ENCODE measurements at places on chromosomes 2 and 18.

DNA sequence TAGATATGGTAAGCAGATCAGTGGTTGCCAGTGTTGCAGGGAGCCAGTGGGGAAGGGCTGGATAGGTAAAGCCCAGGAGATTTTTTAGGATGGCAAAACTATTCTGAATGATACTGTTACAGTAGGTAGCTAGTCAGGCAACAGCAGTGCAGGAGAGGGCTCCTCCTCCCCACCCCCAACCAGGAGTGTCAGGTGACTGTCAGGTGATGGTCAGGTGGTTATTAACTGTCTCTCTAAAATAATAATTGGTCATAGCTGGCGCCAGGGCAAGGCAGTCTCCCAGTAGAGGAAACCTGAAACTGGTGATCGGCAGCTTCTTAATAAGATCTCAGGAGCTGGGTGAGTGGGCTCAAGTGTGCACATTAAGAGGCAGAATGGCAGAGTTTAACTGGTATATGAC, 201.6 kb upstream of the PARD3B start:
- no peak for DNase-seq

DNA sequence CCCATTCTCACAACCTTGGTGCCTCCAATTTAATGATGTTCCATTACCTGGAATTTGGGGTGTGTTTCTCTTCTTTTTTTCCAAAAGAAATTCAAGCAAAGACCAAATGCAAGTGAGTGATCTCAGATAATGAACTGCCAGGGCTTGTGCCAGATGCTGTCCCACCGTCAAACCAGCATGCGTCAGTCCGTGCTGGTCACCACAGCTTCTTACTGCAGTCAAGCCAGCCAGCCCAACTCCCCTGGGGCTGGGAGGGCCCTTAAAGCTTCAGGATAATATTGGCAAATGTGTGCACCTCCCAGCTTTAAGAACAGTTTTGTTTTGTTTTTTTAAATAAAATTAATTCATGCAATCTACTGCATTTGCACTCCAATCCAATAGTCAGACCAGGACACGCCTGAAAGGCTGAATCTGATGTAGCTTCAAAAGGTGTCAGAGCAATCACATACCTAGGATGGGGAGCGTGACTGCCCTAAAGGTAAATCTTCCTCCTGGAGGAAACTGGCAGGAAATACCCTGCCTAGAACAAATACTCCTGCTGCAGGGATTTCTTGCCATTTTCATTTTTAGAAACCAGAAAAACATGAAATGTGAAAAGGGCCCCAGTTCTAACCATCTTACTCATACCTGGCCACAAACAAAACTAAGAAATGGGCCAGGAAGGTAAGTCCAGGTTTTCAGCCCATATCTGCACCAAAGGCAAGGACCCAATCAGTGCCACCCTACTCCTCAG, 26.8 kb upstream of the SP3 start:
- DNase-seq: no peak

DNA sequence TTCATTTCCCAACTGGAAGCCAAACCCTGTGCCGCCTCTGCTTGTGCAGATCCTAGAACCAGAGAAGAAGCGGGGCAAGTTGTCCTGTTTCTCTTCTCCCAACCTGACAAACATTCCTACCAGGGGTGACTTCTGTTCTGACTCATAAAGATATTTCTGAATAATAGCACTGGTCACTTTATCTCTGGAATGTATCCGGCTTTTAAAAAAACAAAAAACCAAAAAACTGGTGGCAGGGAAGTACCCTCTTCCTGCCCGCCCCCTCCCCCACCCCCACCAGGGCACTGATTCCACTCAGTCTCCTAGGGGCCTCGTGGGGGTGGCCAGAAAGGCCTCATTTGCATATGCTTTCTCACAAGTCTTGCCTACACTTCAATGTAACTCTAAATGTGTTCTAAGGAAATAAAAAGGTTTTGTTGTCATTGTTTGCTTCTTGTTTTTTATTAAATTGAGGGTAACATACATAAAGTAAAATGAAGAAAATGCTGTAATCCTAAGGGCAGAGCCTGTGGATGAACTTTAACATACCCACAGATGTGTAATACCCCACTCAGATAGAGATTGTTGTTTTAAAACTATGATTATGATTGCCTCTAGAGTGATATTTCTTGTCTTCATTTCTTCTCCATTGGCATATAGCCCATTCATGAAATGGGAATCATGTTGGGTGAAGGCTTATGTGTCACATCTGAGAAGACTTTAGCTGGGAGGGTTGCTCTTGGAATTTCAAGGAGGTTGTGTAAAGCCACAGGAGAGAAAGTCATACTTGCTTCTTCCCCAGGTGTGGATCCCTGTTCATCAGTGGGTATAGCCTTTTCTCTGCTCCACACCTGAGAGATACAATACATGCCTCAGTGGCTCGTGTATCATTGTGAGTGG, 5.3 kb upstream of the FOSL2 start:
- DNase-seq: no peak

DNA sequence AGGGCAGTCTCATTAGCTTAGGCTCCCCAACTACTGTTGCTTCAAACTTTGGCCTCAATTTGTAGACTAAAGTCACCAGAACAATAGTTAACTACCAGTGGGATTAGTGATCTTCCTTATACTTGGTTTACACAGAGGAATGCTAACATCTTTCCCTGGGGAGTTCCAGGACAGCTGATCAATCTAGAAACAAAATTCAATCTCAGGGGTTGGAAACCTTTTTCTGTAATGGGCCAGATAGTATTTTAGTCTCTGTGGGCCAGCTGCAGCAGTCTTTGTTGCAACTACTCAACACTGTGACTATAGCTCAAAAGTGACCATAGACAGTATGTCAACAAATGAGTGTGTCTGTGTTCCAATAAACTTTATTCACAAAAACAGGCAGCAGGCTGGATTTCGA, 85.7 kb downstream of the METTL8 start:
- no peak for DNase-seq

GRCh38 chr2:120733238-120733932, 2.3 kb upstream of the GLI2 start:
- no peak for DNase-seq

GRCh38 chr2:179376881-179377280, 112.2 kb upstream of the SESTD1 start:
- no peak for DNase-seq

DNA sequence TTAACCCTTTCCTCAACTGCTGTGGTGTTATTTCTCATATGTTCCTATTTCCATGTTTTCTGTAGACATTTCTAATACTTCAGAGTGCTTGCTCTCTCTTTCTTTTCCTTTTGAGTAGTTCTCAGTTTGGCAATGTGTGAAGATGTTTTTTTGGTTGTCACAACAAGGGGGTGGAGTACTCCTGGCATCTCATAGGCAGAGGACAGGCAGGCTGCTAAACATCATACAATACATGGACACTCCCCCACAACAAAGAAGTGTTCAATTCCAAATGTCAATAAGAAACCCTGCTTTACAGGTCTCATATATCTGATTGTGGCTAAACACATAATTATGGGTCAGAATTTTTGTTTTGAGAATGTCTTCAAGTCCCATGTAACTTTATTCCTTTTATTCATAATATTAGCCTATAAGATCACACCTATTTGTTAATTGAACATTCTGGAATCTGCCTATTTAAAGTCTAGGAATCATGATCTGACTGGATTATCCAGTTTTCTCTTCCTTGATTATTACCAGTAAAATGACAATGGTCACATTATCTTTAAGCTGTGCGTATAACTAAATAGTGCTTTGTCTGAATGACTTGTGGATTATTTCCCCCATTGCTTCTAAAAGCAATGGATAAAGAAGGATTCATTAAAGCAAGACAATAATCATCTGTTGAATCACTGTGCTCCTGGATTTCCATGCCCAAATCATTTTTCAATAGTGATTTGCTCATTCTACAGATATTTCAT, 46.8 kb upstream of the ITPRID2 start:
- no peak for DNase-seq

DNA sequence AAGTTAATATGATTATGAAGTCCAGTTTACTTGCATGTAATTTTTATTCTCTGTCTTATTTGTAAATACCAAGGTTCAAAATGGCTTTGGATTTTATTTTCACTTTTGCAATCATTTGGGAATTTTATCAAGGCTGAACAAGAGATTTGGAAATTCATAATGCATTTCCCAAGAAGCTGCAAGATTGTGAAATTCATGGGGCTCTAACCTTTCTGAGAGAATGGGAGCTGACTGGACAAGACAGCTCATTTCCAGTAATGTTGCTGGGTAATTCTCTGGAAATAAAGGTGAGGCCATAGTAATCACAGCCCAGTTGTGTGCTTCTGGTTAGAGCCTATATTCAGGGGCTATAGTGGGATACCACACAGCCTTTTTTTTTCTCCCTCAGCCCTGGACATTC, 21.5 kb upstream of the NABP1 start:
- DNase-seq: no peak
